ENCODE measurements at places on chromosomes 7 and 10.

DNA sequence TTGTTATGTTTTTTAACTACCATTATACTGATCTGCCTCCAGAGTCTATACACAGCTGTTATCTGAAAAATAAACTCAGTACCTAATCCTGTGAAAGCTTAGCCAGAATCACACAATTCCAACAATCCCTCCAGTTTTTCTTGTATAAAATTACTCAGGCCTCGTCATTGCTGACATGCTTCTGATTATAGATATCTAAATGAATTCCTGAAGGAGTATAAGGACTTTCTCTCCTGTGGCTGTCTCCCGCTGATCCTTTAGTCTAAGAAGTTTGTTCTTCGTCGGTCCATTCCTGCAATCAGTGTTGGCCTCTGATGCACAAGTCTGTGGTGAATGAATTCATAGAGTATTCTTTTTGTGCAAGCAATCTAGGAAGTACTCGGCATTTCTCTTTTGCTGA is 288.9 kb upstream of the SEMA3C start:
- no peak for DNase-seq

DNA sequence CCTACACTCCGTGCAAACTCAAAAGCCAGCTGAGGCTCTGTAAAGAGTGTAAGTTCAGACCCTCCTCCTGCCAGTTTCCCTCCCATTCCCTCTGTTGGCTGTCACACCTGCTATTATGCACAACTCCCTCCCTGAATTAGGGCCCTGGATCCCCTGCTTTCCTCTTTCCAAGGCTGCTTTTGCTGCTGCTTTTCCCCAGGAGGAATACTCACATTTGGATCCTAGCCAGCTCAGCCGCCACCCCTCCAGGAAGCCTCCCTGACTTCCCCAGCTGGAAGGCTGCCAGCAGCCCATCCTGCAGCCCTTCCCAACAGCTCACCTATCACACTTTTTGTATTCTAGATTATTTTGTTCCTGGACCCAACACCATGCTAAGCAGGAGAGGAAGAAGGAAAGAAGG is 40.9 kb upstream of the WDR11 start:
- DNase-seq, result no peak

DNA sequence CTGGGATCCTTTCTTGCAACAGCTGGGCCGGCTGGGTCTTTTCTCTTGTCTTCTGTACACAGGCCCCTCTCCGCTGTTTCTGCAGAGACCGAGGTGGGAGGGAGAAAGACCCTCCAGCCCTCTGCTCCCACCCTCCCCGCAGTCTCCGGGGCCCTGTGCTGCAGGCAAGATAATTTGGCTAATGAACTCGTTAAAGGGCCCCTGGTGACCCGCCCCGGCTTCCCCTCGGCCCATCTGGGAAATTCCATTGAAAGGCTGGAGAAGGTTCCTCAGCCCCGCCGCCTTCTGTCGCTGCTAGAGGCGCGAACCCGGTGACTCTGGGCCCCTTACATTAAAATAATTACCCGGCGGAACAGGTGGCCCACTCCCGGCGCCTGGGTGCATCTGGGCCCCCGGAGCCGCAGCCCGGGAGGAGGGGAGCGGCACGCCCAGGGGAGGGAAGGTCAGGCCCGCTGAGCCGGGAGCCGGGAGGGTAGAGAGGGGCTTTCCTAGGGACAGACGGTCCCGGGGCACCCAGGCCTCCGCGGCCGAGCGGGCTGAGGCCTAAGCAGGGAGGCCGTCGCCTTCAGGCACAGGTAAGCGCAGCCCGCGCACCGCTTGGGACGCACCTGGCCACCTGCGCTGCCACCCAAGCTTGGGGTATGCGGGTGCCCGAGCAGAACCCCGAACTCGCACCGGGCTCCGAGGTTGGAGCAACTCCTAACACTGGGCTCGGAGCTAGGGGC is 7.3 kb upstream of the MNX1 start:
- no peak for DNase-seq

GRCh38 chr7:106486331-106486730 is 174.6 kb downstream of the CCDC71L start:
- DNase-seq, result peak; percentile 24

DNA sequence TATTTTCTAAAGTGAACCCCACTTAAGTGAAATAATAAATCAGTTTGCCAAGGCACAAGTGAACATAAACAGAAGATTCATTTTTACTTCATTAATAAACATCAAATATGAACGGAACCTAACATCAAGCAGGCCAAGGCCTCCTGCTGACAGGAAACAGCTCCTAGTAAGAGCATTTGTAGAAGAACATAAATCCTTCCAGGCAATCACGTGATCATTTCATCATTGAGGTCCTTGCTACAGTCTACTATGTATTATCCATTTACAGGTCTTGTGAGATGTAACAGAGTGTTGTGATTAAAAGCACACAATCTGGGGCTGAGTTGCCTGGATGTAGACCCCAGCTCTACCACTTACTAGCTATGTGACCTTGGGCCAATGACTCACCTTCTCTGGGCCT is 70.6 kb downstream of the CALD1 start:
- no peak for DNase-seq

DNA sequence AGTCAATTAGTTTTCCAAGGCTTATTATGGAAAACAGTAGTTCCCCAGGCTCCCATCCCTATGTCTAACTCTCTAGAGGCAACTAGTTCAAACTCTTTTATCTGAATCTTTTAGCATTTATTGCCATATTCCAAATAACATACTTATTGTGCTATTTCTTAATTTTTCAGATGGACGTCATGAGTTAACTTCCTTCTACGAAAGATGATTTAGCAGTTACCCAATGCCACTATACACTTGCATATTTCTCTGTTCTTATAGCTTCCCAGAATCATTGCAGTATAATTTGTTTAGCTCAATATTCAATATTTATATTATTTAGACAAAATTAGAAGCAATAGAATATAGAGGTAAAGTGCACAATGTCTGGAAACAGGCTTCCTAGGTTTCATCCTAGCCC is 52.8 kb downstream of the REEP3 start:
- DNase-seq, result no peak

DNA sequence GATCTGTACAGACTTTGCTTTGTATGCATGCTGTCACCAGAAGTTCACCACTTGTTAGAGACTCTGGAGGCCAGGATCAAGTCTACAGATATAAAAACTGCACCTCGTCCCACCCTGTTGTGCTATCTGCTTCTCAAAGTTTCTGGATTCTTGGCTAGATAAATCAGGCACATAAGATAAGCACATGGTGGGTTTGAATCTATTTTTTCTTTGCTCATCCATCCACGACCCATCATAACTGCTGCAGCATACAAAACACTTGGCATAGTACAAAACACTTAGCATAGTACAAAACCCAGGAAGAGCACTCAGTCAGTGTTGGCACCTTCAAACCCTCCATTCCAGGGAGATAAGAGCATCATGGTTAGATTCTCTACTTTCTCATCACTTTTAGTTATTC is 42.4 kb upstream of the ANKRD1 start:
- DNase-seq, result no peak

- no peak for DNase-seq
These were observed 6.4 kb downstream of the KNDC1 start for GRCh38 chr10:133166504-133166827.

DNA sequence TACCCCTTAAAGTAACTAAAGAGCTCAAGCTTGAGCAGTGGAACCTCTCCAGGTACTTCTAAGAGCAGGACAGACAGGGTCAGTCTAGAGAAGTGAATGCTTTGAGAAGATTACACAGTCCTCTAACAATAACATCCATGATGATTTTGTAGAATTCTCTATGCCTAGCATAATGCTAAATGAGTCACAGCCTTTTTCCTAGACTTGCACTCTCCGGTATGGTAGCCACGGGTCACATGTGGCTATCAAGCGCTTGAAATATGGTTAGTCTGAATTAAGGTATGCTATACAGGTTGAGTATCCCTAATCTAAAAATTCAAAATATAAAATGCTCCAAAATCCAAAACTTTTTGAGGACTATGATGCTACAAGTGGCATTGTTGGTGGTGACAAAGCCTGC is 166.6 kb upstream of the MKLN1 start:
- DNase-seq, result no peak

- peak; percentile 53 for DNase-seq
These were observed 8.2 kb upstream of the BLVRA start for GRCh38 chr7:43750016-43750887.

DNA sequence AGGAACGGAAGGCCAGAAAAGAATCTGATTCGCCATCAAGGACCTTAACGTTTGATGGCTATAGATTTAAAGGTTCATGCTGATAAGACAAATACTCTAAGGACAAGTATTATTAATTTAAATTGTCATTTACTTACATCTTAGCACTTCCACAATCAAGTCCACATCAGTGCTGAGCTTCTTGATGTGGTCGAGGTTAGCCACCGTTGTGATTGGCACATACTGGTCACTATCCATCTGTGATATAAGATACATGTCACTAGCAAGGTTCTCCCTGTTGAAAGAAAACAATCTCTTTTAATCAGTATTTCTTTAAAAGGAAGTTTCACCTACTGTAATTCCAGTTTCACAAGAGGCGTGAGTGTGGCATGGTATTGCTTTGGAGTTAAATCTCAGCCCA is 88.7 kb downstream of the LARP4B start:
- no peak for DNase-seq

DNA sequence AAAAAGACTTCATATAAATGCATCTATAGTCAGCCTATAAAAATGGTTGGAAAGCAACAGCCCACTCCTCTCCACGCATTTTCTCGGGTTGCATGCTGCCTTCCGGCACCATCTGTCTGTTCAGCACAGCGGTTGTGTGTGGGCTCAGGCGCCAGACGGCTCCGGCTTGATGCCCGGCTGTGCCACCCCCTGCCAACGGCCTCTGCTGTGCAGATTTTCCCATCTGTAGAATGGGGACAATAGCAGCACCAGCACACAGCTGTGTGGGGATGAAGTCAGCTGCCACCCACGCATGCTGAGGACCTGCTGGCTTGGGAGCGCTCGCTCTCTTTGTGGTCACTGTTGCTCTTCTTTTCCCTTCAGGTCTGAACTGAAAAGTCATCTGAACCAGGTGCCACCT is 19.5 kb downstream of the PRKAG2 start:
- DNase-seq, result no peak

GRCh38 chr7:140007051-140007690 is 55.6 kb downstream of the PARP12 start:
- no peak for DNase-seq

- peak; percentile 48 for DNase-seq
These were observed 133.4 kb upstream of the CSTF2T start for GRCh38 chr10:51832652-51833383.

GRCh38 chr10:121540732-121541395 is 57.4 kb downstream of the FGFR2 start:
- no peak for DNase-seq

Data from AG08396 (cell line).